ENCODE measurements at places on chromosomes 1 and 21. TPM values are rescaled to one million over a fixed set of nuclear protein-coding genes. Genes with fewer than 3 reads are reported as not detected.

Gene COG2
- 20.5 TPM for total RNA-seq

Gene SPATA46
- not detected for total RNA-seq

Gene RNASEL
- total RNA-seq: 1.2 TPM

Gene MXRA8
- total RNA-seq: 96.0 TPM

Gene SYPL2
- total RNA-seq: 0.74 TPM

Gene NBPF10
- total RNA-seq: 2.8 TPM

Gene REG4
- not detected for total RNA-seq

Gene GCSAML
- not detected for total RNA-seq

Gene AGT
- 0.87 TPM for total RNA-seq

Gene RGSL1
- total RNA-seq: not detected

Gene FCER1G
- total RNA-seq: 0.77 TPM

Gene SLC25A34
- 0.64 TPM for total RNA-seq

Gene OR2L3
- not detected for total RNA-seq

Gene RGS13
- total RNA-seq: not detected

Gene F11R
- total RNA-seq: 63.0 TPM

Gene FCRL1
- not detected for total RNA-seq

Gene HES3
- total RNA-seq: not detected

Gene LMOD1
- 0.13 TPM for total RNA-seq

Gene CFHR4
- total RNA-seq: not detected

Gene NMNAT2
- 0.39 TPM for total RNA-seq

Gene MMEL1
- 0.46 TPM for total RNA-seq

Gene FAM72C
- 1.2 TPM for total RNA-seq

Gene FNDC5
- total RNA-seq: 2.6 TPM

Data from Panc1 (cell line).